ENCODE measurements at places on chromosomes 4 and X. TPM values are rescaled to one million over a fixed set of nuclear protein-coding genes. Genes with fewer than 3 reads are reported as not detected.
A peak's percentile ranks its signal among the peaks of the same experiment; 100 is the strongest.

GRCh38 chr4:112876316-112876715 lies 173.1 kb upstream of the ANK2 start:
- no peaks in the 10 kb centered on the region for H3K36me3 ChIP-seq
- peaks cover 1% of the 10 kb centered on the region for H3K27me3 ChIP-seq
- no peaks in the 10 kb centered on the region for H3K4me1 ChIP-seq

DNA sequence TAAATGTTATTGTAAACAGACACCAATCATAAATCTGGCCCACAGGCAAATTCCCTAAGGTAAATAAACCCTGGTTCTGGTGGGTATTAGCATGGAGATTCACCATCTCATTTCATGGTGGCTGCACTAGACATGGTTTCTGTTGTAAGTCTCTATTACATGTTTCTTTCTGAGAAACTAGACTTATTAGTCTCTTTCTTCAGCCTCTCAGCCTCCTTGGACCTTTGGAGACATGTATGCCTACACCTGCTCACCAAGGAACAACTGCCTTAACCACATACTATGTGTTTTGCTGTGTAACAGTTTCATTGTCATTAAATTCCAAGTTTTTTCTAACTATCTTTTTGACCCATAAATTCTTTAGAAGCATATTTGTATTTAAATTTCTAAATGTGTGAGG lies 13.1 kb downstream of the DDIT4L start:
- H3K4me3 ChIP-seq = no peak overlapping the region
- no peak overlapping the region for H3K27ac ChIP-seq
- H3K27me3 ChIP-seq = no peaks in the 10 kb centered on the region
- H3K36me3 ChIP-seq = no peaks in the 10 kb centered on the region
- no peaks in the 10 kb centered on the region for H3K4me1 ChIP-seq

GRCh38 chrX:111778591-111778990 lies 97.4 kb upstream of the TRPC5OS start:
- H3K4me3 ChIP-seq = no peak overlapping the region
- no peaks in the 10 kb centered on the region for H3K4me1 ChIP-seq
- H3K36me3 ChIP-seq = peaks cover 13% of the 10 kb centered on the region
- DNase-seq = no peak
- no peak overlapping the region for H3K27ac ChIP-seq

- no peak overlapping the region for H3K27ac ChIP-seq
- DNase-seq = no peak
- no peaks in the 10 kb centered on the region for H3K27me3 ChIP-seq
- H3K4me3 ChIP-seq = no peak overlapping the region
These were observed 464.5 kb downstream of the BCOR start for GRCh38 chrX:39633293-39633692.

GRCh38 chrX:123869488-123869887 lies 9.6 kb downstream of the XIAP start:
- H3K36me3 ChIP-seq = peaks cover 3% of the 10 kb centered on the region
- peak overlapping the region; percentile 60 for H3K27ac ChIP-seq
- H3K4me1 ChIP-seq = peaks cover 26% of the 10 kb centered on the region
- DNase-seq = no peak

- peak; percentile 58 for DNase-seq
- peak overlapping the region; percentile 98 for H3K27ac ChIP-seq
- H3K27me3 ChIP-seq = no peaks in the 10 kb centered on the region
These were observed 840 bp upstream of the CLCN3 start for GRCh38 chr4:169619518-169619957.

The CFAP97 gene
- total RNA-seq = 48.6 TPM

- no peak for DNase-seq
- H3K4me1 ChIP-seq = peaks cover 26% of the 10 kb centered on the region
- no peaks in the 10 kb centered on the region for H3K36me3 ChIP-seq
- H3K4me3 ChIP-seq = peak overlapping the region; percentile 95
These were observed 1.1 kb upstream of the PPP3CA start for GRCh38 chr4:101348367-101348827.

- no peak for DNase-seq
- H3K36me3 ChIP-seq = no peaks in the 10 kb centered on the region
- H3K4me3 ChIP-seq = no peak overlapping the region
- no peak overlapping the region for H3K27ac ChIP-seq
- H3K4me1 ChIP-seq = no peaks in the 10 kb centered on the region
- peaks cover 2% of the 10 kb centered on the region for H3K27me3 ChIP-seq
These were observed 121.2 kb upstream of the PDLIM3 start for GRCh38 chr4:185656467-185656931.

The SLC25A43 gene
- total RNA-seq = 6.0 TPM

DNA sequence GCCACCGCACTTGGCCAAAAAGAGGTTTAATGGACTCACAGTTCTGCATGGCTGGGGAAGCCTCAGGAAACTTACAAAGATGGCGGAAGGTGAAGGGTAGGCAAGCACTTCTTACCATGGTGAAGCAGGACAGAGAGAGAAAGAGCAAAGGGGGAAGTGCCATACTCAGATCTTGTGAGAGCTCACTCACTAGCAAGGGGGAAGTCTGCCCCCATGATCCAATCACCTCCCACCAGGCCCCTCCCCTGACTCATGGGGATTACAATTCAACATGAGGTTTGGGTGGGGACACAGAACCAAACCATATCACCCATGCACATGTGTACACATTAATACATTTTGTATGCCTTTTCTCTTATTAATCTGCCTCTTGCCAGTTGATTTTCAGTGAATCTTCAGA lies 77.2 kb upstream of the HSD17B10 start:
- H3K4me1 ChIP-seq = no peaks in the 10 kb centered on the region
- DNase-seq = no peak
- H3K27ac ChIP-seq = no peak overlapping the region

DNA sequence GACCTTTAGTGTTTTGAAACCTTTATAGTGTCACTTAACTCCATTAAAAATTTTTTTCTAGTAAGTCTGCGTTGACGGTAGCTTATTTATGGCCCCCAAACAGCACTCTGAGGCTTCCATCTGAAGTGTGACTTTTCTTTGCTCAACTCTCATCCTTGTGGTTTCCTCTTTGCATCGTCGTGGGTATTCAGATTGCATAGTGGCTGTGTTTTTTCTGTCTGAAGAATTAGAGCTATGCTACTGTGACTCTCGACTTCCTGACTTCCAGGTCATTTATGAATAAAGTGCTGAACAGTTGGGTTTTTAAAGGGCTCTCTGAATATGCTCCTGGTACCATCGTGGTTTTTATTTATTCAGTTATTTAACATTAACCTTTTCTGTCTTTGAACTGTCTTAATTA lies 44.9 kb downstream of the JADE1 start:
- H3K27ac ChIP-seq = peak overlapping the region; percentile 83
- DNase-seq = no peak
- H3K4me1 ChIP-seq = peaks cover 32% of the 10 kb centered on the region

DNA sequence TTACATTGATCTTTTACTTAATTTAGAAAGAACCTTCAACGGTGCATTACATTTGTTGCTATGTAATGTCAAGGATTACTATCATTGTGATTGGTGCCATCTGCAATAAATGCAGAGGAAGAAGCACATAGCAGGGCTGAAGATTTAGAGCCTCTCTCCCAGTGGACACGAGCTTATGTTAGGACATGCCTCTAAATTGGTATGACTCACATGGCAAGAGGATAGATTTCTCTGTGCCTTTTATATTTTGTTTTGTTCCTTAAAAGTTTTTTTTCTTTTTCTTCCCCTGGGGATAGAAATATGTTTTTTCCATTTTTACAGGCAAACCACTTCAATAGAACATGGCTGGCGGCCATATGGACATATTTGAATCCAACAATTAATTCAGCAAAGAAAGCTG lies 205.0 kb upstream of the HAND2 start:
- no peaks in the 10 kb centered on the region for H3K36me3 ChIP-seq
- H3K27ac ChIP-seq = no peak overlapping the region
- no peaks in the 10 kb centered on the region for H3K4me1 ChIP-seq

DNA sequence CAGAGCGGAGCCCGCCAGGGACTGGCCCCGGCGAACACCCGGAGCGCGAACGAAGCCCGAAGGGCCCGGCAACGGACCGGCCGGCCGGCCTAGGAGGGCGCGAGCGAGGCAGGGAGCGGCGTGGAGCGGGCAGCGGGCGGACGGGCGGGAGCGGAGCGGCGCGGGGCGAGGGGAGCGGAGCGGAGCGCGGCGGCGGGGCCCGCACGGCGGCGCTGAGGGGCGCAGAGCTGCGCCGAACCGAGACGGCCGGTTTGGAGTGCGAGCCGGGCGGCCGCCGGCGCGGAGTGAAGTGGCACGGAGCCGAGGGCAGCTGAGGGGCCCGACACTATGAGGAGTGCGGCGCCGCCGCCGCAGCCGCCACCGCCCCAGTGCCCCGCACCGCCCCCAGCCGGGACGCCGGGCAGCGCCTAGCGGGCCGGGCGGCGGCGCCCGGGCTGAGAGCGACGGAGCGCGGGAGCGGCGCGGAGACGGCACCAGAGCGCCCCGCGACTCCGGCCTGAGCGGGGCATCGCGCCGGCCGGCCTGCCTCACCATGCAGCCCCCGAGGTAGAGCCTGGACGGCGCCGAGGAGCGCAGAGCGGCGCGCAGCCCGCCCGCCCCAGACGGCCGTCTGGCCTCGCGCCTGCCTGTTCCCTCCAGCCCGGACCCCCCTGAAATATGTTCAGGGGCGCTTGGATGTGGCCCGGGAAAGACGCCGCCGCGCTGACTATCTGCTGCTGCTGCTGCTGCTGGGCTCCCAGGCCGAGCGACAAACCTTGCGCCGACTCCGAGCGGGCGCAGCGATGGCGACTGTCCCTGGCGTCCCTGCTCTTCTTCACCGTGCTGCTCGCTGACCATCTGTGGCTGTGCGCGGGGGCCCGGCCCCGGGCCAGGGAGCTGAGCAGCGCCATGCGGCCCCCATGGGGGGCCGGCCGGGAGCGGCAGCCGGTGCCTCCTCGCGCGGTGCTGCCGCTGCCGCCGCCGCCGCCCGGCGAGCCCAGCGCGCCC lies 793 bp downstream of the NALF2 start:
- H3K36me3 ChIP-seq = no peaks in the 10 kb centered on the region
- H3K4me1 ChIP-seq = peaks cover 5% of the 10 kb centered on the region
- H3K27me3 ChIP-seq = peaks cover 18% of the 10 kb centered on the region

The TLR2 gene
- 1.3 TPM for total RNA-seq

- no peaks in the 10 kb centered on the region for H3K36me3 ChIP-seq
- no peaks in the 10 kb centered on the region for H3K4me1 ChIP-seq
- H3K27me3 ChIP-seq = no peaks in the 10 kb centered on the region
- no peak overlapping the region for H3K27ac ChIP-seq
- no peak overlapping the region for H3K4me3 ChIP-seq
- no peak for DNase-seq
These were observed 60.0 kb upstream of the HELT start for GRCh38 chr4:184958127-184958922.

The HPSE gene
- total RNA-seq = 16.5 TPM

DNA sequence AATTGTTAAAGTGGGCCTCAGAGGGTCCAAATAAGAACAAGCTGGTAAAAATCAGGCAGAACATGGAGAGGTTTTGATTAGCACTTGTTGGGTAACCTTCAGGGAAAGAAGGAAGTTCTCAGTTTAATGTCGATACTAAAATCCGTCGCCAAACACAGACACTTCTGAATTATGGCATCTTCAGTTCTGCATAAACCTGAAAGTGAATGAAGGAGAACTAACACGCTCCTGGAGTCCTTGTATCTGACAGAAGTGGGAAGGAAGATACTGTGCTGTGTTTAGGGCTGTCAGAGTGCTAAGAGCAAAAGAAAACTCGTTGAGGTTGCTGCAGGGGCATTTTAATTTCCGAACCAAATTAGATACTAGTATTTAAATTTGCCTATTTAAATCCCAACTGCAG lies 106.2 kb downstream of the TMA16 start:
- no peak overlapping the region for H3K4me3 ChIP-seq
- no peak for DNase-seq
- no peaks in the 10 kb centered on the region for H3K4me1 ChIP-seq

The ARX gene
- total RNA-seq = not detected

- H3K4me1 ChIP-seq = no peaks in the 10 kb centered on the region
- no peaks in the 10 kb centered on the region for H3K27me3 ChIP-seq
- no peaks in the 10 kb centered on the region for H3K36me3 ChIP-seq
- DNase-seq = no peak
- H3K4me3 ChIP-seq = no peak overlapping the region
These were observed 547.4 kb upstream of the ACTRT1 start for GRCh38 chrX:128599632-128600031.

DNA sequence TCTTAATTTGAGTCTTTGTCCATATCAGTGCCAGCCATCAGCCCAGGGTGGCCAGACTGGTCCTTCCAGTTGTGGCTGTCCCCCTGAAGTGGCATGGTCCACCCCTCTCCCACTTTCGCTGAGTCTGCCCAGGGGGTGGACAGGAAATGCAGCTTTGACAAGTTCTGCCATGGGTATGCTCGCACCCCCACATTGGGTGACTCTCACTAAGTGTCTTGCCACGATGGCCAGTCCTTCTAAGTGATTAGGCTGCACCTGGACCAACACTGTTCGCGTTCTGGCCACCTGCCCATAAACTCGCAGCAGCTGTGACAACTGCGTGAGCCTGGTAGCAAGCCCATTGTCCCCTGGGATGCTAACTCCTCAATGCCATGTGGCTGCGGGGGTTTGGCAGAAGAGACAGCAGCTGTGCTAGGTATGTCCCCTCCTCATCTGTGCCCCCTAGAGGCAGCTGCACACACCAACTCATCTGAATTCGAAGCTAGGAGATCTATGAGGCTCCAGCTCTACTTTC lies 10.0 kb upstream of the LNX1 start:
- H3K36me3 ChIP-seq = no peaks in the 10 kb centered on the region
- no peak overlapping the region for H3K4me3 ChIP-seq
- DNase-seq = no peak
- no peak overlapping the region for H3K27ac ChIP-seq
- H3K4me1 ChIP-seq = no peaks in the 10 kb centered on the region
- H3K27me3 ChIP-seq = peaks cover 21% of the 10 kb centered on the region

The UCHL1 gene
- 0.99 TPM for total RNA-seq

DNA sequence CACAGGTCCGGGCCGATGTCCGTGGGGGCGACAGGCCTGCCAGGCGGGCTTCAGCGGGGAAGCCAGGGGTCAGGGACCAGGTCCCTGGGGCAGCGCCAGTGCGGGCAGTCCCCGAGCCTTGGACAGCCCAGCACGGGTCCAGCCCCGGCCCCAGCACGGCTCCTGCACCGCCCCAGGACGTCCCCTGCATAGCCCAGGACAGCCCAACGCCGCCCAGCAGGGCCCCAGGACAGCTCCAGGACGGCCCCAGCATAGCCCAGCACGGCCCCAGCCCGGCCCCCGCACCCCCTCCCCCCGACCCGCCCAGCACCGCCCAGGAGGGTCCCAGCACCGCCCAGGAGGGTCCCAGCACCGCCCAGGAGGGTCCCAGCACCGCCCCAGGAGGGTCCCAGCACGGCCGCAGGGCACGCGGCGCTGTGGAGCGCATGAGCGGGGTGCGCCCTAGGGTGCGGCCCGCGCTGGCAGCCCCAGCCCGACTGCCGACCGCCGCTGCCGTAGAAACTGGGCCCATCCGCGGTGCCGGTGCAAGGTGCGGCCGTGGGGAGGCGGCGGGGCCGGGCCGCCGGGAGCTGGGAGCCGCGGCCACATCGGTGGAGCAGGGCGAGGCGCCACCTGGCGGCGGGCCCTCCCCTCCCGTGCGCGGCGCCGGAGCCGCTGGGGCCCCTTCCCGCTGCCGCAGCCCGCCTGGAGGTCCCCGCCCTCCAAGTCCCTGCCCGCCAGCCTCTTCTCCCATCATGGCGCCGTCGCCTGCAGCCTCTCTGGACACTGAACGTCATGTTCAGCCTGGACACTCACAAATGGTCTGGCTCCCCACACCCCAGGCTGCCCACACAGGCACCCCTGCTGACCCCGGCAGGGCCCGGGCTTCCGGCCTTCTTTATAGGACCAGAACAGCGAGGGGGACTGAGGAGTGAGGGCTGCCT lies 106.8 kb upstream of the NKX1-1 start:
- no peak overlapping the region for H3K4me3 ChIP-seq
- no peaks in the 10 kb centered on the region for H3K4me1 ChIP-seq
- DNase-seq = peak; percentile 49
- H3K27me3 ChIP-seq = peaks cover 1% of the 10 kb centered on the region

The TNIP3 gene
- total RNA-seq = 12.0 TPM

The GABRB1 gene
- not detected for total RNA-seq

Measured in activated CD4-positive, alpha-beta memory T cell treated with anti-CD3 and anti-CD28 coated beads for 36 hours (primary cell).